ENCODE measurements at places on chromosomes 16 and 17.

DNA sequence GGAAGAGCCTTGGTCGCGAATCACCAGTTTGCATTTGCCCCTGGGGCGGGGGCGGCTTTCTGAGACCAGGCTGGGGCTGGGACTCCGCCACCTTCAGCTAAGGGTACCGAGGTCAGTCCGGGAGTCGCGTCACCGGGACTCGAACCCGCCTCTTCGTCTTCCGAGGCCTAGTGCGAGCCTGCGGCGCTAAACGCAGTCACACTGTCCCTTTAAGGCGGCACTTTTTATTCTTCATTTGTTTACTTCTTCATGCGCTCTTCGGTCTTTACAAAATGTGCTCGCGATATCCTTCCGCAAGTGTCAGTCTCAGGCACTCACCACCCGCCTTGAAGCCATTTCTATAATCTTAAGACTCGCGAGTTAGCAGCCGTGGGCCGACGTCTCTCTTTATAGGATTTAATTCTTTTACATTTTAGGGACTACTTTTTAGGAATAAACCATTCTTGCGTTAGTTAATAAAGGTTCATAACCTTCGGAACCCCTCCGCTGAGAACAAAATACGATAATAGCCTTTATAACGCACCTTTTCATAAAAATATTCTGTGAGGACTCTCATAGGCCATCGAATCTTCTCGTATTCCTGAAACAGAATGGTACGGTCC, 593 bp upstream of the HEXIM1 start:
- peak; percentile 89 for DNase-seq

GRCh38 chr16:79784007-79784406, 183.5 kb upstream of the MAF start:
- no peak for DNase-seq

DNA sequence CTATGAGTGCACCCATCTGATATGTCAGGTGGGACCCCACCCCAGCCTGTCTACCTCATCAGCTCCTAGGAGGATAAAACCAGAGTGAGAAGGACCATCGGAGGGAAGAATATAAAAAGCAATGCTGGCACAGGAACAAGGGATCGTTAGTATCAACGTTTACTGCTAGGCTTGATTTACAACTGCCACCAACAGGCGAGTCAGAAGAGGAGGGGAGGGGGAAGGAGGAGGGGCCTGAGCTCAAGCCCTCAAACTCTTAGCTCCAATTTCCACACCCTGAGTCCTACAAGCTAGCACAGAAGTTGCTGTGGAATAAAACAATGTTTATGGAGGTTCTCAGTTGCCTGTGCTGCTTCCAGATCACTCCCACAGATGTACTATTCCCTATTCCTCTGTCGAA, 234.5 kb downstream of the C16orf78 start:
- no peak for DNase-seq

- DNase-seq = no peak
These were observed 603.7 kb downstream of the MAF start for GRCh38 chr16:78996790-78997189.

DNA sequence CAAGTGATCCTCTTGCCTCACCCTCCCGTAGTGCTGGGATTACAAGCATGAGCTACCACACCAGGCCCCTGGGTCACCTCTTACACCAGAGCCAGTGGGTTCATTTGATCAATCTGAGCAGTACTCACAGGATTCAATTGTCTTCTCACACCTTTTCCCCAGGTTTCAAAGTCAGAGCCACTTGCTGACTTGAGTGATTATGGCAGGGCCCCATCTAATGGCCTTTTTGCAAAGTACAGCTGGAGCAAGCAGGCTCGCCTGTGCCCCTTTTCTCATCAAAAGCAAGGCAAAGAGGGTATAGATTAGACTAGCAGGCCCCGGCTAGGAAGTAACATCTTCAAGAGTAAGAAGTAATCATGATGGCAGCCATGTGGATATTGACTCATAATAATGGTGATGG, 114.8 kb upstream of the NOL11 start:
- peak; percentile 28 for DNase-seq

- DNase-seq = no peak
These were observed 159.8 kb downstream of the RPTOR start for GRCh38 chr17:80704381-80704819.

DNA sequence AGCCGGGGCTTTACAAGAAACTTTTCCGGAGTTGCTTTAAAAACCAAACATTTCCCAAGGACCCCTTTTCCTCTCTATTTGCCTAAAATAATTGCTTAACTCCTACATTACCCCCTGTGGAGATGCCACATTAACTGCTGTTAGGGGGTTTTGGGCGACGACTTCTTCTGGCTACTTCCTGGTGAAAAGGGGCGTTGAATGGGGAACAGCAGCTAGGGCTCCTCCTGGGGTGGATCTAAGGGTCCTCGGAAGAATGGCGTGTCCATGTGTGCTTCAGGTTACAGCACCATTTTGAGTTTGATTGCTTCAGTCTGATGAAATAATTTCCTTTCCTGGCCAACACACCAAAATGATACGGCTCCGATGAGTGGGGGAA, 22.0 kb downstream of the ABCC1 start:
- DNase-seq = no peak

DNA sequence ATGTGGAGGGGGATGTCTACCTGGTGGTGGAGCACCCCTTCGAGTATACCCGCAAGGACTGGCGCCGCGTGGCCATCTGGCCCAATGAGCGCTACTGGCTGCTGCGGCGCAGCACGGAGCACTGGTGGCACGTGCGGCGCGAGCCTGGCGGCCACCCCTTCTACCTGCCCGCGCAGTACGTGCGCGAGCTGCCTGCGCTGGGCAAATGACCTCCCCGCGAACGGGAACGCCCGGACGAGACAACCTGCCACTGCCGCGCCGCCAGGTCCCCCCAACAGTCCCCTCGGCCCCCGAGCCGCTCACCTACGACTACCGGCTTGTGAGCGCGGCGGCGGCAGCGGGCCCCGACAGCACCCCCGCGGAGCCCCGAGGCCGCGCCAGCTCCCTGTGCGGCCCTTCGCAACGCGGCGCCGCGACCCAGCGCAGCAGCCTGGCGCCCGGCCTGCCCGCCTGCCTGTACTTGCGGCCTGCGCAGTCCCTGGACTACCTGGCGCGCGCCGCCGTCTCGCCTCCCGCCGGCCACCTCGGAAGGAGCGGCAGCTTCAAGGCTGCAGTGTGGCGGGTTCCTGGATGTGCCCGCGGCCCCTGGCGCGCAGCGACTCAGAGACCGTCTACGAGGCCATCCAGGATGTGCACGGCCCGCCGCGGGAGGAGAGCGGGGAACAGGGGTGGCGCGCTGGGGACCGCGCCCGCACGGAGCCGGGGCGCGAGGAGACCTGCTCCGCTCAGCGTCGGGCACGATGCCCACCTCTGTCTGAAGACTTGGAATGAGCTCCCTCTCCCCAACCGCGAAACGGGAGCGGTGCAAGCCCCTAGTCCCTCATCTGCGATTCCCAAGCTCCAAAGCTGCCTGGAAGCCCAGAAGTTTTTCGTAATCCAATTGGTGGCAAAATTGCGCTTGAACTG, 48.7 kb upstream of the AMZ2 start:
- peak; percentile 13 for DNase-seq

All from kidney capillary endothelial cell (primary cell).